Gastroesophageal sphincter (tissue), 4 donors: ENCODE measurements at places on chromosomes 12 and 14.

DNA sequence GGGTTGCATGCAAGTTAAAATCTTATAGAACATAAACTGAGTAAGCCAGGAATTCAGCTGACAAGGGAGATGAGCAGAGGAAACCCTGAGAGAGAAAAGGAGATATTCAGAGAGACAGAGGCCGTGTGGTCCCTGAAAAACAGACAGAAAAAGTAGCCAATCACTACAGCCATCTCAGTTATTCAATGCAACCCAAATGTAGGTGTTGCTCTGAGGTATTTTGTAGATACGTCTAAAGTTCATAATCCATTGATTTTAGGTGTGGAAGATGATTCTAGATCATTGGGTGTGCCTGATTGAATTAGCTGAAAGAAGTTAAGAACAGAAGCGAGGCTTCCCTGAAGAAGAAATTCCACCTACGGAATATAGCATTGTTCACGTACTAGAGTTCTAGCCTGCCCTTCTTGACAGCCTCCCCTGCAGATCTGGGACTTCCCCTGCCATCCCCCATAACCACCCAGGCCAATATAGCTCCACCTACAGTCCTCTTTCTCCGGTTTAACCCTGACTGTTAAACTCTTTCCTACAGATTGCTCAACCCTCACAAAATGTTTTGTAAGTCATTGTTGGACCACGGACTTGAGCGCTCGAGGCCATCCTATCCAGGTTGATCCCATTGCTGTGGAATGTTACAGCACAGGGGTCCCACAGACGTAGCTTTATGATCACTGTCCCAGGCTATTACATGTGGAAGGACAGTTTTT lies 21.7 kb downstream of the AICDA start:
- ATAC-seq, result no peak

DNA sequence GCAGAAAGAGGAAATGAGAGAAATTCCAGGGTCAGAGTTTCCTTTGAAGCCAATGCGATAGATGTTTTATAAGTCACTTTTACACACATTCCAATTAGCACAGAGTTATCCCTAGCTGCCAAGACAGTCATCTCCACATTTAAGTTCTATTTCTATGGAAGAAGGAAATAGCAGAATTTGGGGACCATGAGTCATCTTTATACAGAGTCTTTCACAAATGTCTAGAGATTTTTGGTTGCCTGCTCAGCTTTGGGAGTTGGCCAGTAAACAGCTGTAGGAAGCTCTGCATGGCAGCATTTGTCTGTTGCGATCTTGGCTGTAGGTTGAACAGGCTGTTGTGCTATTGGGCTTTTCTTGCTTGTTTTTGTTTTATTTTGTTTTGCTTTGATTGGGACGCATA lies 884.3 kb downstream of the GALC start:
- ATAC-seq, result no peak

- no peak for ATAC-seq
These were observed 91.4 kb downstream of the CDK17 start for GRCh38 chr12:96308881-96309280.

DNA sequence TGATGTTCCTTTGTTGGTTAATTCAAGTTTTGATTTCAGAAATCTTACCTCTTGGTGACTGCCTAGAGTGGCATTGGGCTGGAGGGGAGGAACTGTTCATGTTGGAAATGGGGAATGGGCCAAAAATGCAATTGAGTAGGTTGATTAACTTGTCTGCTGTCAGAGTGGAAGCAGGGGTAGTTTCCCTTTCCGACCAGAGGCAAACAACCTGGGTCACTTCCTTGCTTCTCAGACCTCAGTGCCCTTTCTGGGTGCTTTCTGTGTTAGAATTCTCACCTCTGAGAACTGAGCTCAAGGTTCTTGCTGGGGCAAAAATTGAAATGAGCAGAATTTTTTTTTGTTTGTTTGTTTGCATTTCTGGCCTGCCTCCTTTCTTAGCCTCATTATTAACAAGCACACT lies 2.3 kb upstream of the M6PR start:
- no peak for ATAC-seq

DNA sequence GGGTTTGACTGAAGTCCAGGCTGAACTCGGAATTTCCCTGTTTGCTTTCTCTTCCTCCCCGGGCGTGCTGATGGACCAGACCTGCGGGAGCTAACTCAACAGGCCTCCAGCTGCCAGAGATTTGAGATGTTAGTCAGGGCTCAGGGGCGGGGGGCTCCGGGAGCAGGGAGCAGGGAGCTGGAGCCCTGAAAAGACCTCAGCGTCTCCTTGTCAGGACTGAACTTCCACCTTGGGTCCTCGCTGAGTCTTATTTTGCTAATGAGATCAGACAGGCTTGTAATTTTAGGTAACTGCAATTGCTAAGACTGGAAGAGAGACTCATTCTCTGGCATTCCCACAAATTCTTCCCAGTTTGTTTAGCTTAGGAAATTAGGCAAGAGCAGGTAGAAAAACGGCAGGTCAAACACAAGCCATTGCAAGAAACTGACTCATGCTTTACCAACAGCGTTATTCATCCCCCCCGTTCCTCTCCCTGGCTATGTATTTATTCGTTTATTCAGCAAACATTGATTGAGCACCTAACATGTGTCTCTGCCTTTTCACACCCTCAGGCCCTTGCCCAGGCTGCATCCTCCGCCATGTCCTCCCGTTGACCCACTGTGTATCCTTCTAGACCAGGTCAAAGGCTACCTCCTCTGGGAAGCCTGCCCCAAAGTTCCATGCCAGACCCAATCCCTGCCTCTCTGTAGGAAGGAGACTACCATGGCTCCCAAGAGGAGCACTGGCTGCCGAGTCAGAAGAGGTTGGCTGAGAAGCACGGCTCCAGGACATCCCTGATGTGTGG lies 80.4 kb upstream of the DIO3 start:
- ATAC-seq, result peak; percentile 72

DNA sequence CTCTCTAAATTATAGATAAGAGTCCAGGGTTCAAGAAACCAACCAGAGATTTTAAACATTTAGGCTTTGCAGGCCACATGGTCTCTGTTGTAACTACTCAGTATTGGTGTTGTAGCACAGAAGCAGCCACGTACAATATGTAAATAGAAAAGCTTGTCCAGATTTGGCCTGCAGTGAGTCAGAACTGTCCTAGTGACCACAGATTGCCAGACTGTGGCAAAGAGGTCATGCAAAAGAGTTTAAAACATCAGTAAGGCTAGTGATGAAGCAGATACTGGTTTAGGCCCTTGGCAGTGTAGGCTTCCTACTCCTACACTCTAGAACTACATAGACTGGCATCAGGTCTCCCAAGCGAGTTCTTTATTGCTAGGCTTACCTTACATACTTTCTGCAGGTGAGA lies 117.6 kb upstream of the GARIN6 start:
- no peak for ATAC-seq

DNA sequence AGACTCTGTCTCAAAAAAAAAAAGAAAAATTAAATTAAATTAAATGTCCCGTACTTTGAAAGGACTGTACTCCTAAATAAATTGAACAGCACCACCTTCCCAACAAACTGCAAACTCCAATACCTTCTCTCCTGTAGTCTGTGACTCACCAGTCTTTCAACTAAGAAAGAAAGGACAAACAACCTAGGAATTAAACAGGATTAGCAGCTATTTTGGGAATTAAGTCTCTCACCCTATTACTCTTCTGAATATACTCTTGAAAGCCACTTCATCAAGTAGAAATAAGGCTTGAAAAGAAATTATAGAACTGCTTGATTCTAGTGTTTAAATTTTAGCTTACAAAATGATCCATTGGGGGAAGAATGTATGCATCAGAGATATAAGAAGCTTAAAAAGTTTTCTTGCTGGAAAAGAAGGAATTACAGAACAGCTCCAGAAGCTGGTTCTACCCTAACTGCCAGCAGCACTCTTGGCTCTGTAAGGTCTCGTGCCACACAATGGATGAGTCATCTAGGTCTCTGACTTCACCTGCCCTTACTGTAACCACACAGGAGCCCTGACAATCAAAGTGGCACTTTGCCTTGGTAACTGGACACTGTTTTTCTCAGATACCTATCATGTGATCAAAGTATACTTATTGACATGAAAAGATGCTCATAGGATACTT lies 57.0 kb upstream of the CERS5 start:
- ATAC-seq, result no peak

GRCh38 chr12:55955800-55956508 lies 9.9 kb downstream of the PMEL start:
- no peak for ATAC-seq

DNA sequence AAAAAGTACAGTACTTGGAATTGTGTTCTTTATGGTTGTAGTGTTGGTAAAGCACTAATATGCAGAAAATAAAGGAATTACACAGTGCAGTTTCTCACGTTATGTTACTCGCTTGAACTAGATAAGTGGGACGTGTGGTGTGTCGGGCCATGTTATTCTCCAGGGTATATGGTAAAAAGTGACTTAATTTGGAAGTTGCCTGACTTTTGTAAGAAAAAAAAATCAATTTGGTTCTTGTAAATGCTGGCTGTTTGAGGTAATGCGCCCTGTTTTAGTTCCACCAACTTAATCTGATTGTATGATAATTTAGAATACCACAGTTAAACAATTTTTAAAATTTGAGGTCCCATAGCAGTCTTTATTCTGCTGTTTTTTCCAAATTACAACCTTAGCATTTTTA lies 4.1 kb downstream of the ARF6 start:
- ATAC-seq, result no peak

DNA sequence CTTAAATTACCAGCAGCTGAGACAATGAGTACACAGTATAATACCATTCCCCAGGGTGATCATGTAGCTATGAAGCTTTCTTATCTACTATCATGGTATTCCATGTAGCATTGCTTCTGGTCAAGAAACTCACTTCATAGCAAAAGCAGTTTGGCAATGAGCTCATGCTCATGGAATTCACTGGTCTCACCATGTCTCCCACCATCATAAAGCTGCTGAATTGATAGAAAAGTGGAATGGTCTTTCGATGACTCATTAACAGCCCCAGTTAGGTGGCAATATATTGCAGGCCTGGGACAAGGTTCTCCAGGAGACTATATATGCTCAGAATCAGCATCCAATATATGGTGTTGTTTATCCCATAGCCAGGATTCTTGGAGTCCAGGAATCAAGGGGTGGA lies 553.7 kb downstream of the FOXG1 start:
- no peak for ATAC-seq

- ATAC-seq, result no peak
These were observed 62.6 kb upstream of the VASH1 start for GRCh38 chr14:76698631-76699030.

DNA sequence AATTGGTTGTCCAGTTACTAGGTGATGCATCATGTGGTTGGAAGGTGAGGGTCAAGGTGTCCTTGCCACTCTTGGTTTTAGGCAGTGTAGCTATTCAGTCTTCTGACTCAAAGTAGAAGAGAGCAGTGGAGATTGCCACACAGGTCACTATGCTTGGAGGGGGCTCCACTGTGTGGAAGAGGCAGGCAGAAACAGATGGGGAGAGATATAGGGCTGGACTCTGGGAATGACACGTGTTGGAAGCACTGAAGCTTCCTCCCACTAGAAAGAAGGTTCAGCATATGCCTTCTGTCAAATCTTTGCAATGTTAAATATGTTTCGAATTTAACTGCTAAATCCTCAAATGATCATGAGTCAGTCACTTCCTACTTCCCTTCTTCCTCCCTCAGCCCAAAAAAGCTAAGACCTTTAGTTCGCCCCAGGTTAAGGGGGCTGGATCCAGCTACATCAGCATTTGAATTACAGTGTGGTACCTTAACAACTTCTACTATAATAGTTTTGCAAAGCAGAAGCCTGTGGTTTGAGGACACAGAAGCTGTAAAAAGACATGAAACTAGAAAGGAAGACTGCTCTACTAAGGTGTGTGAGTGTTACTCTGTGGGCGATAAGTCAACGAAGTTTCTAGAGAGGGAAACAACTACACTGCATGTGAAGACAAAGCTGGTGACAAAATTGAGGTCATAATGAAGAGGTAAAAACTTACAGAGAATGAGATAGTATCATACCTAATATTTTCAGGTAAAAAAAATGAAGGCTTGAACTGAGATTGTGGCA lies 228.0 kb downstream of the NELL2 start:
- ATAC-seq, result no peak

DNA sequence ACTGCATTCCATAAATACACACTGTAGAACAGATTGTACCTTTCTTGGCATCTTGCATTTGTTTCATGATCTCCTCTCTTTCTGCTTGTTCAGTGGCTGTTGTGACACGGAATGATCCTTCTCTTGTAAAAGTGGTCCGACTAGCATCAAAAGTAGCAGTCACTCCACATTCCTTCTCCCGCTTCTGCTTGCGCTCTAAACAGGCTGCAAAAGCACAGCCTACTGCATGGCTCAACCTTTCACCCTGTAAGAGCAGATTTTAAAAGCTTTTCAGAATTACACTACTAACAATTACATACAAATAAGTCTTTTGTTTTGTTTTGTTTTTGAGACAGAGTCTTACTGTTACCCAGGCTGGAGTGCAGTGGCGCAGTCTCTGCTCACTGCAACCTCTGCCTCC lies 49.8 kb downstream of the PAPLN start:
- no peak for ATAC-seq

- no peak for ATAC-seq
These were observed 1.7 kb downstream of the ARHGAP9 start for GRCh38 chr12:57477710-57478681.

GRCh38 chr14:60773558-60773957 lies 39.0 kb downstream of the MNAT1 start:
- no peak for ATAC-seq

GRCh38 chr12:57908511-57908910 lies 32.9 kb upstream of the ATP23 start:
- no peak for ATAC-seq

DNA sequence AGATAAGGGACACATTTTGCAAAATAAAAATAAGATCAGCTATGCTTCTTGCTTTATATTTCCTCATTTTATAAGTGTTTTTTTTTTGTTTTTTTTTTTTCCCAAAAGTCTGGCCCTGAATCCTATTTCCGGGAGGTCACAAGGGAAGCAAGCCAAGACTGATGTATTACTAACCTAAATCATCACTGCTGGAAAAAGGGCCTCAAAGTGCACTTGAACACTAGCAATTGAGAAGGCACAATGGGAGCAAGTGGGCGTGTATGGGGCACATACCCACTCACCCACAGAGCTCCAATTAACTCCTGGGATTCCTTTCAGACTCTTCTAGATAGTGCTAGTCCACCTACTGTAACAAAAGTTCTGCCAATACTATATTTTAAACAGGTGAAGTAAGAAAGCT lies 58.8 kb downstream of the STON2 start:
- no peak for ATAC-seq

DNA sequence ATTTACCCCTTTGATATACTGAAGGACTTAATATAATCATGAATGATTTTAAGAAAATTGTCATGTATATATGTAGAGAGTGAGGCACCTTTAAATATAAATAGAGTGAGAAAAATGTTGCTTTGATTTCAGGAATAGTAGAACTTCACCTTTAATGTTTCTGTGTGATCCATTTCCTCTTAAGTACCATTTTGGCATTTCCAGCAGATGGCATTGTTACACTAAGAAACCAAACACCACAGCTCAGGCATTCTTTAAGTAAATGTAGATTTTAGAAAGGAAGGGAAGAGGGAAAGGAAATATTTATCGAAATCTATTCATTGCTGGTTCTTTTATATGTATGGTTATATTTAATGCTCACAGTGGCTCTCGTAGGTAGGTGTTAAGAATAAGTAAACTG lies 556.7 kb upstream of the FBXO33 start:
- no peak for ATAC-seq
